ENCODE measurements at places on chromosomes 3 and 15.

DNA sequence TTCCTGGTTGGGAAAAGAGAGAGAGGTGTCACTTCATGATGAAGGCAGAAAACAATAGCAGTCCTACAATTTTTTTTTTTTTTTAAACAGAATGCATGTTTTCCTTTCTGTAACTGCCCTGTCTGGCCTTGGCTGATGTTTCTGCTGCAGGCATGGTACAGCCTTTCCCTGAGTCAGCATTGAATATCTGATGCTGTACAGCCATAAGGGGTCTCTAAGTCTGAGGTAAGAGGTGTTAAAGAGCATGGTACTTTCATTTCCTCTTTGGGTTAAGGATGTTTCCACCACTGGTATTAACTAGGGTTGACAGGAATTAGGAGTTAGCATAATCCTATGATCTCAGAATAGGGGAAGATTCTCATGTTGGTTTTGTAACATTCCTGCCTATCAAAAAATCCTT is 147.4 kb downstream of the CHST2 start:
- DNase-seq, result no peak

- no peak for DNase-seq
These were observed 317.7 kb upstream of the TLE3 start for GRCh38 chr15:70415398-70415797.

- DNase-seq, result no peak
These were observed 43.0 kb downstream of the CDAN1 start for GRCh38 chr15:42693942-42694341.

- peak; percentile 38 for DNase-seq
These were observed 11.0 kb upstream of the PDCD6IP start for GRCh38 chr3:33787328-33788009.

- DNase-seq, result no peak
These were observed 242.1 kb downstream of the ZIC1 start for GRCh38 chr3:147651107-147651778.

DNA sequence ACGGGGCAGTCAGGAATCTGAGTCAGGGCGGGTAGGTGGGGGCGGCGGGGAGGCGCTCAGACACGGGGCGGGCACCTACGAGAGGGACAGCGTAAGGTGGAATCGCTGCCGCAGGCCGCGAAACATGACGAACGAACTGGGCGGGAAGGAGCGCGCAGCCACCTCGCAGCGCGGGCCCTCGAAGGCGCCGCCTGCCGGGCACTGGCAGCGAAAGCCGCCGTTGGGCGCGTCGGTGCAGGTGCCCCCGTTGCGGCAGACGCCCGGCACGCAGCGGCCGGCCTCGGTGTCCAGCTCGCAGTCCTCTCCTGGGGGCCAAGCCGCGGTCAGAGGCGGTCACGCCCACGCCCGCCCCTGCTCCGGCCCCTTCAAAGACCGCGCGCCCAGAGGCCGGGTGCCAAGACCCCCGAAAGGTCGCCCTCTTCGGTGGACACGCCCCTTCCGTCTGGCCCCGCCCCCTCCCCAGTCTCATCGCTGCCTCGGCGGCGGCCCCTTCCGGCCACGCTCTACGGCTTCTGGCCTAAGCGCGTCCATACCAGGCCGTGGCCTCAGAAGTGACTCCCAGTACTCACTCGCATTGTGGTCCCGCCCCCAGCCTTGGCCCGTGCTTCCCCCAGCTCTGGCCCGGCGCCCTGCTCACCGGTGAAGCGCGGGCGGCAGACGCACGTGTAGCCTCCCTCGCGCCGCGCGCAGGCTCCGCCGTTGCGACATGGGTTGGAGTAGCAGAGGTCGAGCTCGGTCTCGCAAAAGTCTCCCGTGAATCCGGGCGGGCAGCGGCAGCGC is 6.4 kb downstream of the CELSR3 start:
- no peak for DNase-seq

DNA sequence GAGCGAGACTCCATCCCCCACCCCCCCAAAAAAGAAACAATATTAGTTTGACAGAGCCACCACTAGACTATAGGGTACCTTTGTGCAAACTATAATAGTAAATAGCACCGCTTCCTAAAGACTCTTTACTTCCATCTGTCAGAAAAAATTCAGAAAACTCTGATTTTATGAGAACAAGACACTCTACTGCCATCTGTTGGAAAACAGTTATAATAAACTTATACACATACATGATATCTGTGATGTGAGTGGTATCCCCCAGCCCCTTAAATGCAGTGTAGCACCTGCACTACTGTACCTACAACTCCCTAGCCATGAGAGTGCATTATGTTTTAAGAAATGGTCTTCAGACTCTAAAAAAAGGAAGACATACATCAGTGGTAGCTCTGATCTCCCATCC is 47.1 kb upstream of the CTDSPL start:
- no peak for DNase-seq

DNA sequence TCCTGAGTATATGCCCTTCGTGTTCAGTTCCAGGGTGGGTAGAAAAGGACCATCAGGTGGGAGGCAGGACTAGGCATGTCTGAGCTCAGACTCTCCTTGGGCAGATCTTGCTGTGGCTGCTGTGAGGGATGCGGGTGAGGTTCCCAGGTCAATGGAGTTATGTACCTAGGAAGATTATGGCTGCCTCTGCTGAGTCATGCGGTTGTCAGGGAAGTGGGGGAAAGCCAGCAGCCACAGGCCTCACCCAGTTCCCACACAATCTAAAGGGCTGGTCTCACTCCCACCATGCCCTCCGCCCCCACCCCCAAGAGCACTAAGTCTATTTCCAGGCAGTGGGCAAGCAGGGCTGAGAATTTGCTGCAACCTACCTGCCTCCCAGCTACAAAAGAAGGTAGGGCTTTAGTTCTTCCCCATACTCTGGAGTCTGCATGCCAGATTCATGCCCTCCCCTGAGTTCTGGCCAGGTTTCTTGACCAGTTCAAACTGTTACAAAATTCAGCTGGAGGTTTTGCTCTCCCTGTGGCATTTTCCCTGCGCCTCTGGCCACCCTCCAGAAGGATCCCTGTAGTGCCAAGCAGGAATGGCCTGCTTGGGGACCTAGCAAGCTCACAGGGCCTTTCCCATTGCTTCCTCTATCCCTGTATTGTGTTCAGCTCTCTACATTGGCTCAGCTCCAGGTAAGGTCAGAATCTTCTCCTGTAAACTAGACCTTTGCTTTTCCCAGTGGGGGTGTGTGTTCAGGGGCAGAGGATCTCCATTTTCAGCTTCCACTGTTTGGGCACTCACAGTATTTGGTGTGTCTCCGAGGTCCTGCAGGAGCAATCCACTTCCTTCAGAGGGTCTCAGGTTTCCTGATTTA is 12.7 kb upstream of the TMCO5A start:
- no peak for DNase-seq

- no peak for DNase-seq
These were observed 336.1 kb downstream of the TBL1XR1 start for GRCh38 chr3:176861137-176861536.

GRCh38 chr3:42066516-42067181 is 24.5 kb upstream of the TRAK1 start:
- DNase-seq, result peak; percentile 73

DNA sequence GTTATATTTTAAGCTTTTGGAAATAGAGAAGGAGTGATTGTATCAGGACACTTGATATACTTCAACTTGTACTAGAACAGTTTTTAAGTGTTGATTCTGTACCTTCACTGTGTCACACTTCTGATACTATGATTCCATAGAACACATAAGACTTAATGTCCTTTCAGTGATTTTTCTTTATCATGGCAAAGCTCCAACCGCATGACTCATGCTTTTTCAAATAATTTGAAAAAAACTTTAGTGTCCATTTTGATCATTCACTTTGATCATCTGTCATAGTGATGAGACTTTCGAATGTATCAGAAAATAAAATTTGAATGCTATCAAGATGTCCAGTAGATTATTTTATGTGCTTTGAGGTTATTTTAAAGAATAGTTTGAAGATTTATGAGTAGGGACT is 32.0 kb downstream of the AP4E1 start:
- DNase-seq, result no peak

DNA sequence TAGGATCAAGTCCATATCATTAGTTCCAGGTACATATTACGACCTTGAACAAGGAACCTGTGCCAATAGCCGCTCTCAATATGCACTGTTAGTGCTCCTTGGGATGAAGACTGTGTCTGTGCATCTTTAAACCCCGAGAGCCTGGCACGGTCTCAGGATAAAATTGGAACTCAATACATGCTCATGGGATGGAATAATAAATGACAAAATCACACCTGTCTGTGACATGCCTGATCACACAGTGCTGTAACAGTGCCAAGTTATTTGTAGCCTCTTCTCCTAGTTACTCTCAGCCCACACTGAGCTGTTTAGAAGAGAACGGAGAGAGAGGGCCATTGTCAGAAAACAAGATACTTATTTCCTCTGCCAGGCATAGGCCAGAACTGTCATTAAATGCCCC is 82.2 kb downstream of the SSR3 start:
- DNase-seq, result no peak

GRCh38 chr3:44478606-44479094 is 1.2 kb upstream of the ZNF445 start:
- no peak for DNase-seq

- no peak for DNase-seq
These were observed 1.0 kb downstream of the TMCC1 start for GRCh38 chr3:129892486-129892856.

DNA sequence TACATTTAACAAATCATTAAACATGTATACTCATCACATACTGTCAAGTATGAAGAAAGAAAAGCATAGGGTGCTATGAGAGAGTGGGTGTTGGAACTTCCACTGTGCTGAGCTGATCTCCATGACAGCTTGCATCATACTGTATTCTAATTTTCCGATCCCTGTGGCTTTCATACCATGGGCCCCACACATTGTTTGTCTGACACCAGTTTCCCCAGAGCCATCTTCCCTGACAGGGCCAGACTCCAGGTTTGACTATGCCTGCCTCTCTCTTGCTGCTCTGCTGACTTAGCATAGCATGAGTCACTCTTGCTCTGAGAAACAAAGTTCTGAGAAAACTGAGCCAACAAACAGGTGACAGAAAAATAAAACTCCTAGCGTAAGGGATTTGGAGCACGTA is 37.0 kb upstream of the CASR start:
- no peak for DNase-seq

DNA sequence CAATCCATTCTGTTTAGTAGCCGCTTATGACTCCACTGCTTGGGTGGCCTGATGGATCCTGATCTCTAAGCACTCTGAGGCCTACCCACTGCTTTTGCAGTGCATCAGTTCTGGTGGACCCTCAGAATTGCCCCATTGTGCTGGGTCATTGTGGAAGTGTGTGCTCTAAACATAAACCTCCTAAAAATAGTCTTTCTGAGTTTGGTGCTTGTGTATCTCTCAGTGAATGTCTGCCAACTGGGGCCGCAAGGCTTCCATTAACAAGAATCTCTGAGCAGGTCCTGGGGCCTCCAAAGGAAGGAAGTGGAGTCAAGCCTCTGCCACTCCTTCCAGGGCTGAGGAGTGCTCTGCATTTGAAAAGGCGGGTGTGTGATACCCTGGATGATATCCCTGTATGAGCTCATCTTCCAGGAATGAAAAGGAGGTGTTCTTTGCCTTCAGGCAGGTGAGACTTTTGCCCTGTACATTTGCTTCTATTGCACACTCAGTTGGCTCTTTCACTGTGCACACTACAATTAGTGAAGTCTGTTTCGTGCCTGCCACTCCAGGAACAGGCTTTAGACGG is 80.0 kb upstream of the CACNA2D3 start:
- no peak for DNase-seq

GRCh38 chr3:68334367-68334986 is 597.9 kb downstream of the TAFA4 start:
- no peak for DNase-seq

- no peak for DNase-seq
These were observed 10.6 kb downstream of the TRH start for GRCh38 chr3:129985113-129985512.

GRCh38 chr15:85394554-85395333 is 14.3 kb downstream of the AKAP13 start:
- no peak for DNase-seq

GRCh38 chr3:16441371-16441875 is 72.1 kb downstream of the RFTN1 start:
- peak; percentile 39 for DNase-seq

DNA sequence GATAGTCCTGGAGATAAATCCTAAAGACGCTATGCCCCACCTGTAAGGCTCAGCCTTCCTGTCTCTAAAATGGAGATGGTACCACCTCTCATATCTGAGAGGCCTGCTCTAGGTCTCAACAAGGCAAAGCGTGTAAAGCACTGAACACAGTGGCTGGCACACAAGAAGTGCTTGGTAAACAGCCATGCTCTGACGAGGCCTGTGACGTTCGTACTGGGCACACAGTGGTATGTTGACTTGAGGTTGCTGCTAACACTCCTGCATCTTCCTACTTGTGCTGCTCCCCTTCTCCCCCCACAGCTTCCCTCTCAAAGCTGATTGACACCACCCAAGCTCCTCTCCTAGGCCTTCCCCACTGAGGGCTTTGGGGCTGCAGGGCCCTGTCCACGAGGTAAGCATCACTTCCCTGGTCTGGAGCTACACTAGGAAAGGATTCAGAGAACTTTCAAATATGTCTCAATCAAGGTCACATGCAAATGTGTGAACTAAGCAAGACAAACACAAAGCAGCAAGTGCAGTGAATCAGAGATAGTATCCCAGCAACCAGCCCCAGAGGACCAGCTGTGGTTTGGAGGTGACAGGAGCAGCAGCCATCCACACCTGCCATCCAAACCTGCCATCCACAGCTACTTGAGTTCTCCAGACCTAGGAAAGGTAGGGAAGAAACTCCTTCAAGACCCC is 177.5 kb downstream of the STT3B start:
- DNase-seq, result no peak

DNA sequence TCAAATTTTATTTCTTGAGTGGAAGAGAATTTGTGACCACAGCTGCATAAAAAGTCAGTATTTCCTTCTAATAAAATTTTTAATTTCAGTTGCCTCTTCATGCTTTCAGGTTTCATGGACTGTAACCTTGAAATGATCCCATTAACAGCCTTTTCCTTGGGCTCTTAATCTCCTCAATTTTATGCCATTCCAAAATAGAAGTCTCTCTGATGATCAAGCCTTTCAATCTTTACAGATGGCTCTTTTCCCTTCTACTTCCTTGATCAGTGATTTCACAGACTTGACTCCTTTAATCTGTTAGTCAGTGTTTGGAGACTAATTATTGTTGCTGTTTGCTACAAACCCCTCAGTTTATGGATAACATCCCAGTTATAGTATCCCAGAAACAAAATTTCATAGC is 11.9 kb downstream of the TSC22D2 start:
- no peak for DNase-seq

DNA sequence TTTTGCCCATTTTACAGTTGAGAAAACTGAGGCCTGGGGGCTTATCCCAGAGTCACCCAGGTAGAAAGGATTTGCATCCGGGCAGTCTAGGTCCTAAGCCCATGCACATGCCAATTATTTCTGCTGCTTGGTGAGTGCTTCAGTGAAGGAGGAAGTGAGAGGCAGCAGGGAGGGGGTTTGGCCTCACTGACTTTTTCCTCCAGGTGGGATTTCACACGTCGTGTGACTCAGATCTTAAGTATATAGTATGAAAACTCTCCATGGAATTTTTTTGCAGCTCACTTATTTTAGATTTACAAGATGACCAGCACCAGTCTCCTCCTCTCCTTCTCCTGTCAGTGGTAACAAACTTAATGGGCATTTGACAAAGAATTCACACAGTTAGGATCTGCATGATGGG is 4.6 kb downstream of the ITGA11 start:
- DNase-seq, result no peak

- no peak for DNase-seq
These were observed 492 bp downstream of the TMCC1 start for GRCh38 chr3:129892857-129893580.

- no peak for DNase-seq
These were observed 49.9 kb downstream of the CACNA1D start for GRCh38 chr3:53544357-53544756.

- DNase-seq, result no peak
These were observed 25.0 kb downstream of the MEX3B start for GRCh38 chr15:82020625-82021394.

GRCh38 chr3:167976516-167977361 is 119.0 kb downstream of the GOLIM4 start:
- no peak for DNase-seq

All from fibroblast of skin of left quadriceps (primary cell).